Non-pigmented ciliary epithelial cell (primary cell): ENCODE measurements at places on chromosomes 11 and 22.

DNA sequence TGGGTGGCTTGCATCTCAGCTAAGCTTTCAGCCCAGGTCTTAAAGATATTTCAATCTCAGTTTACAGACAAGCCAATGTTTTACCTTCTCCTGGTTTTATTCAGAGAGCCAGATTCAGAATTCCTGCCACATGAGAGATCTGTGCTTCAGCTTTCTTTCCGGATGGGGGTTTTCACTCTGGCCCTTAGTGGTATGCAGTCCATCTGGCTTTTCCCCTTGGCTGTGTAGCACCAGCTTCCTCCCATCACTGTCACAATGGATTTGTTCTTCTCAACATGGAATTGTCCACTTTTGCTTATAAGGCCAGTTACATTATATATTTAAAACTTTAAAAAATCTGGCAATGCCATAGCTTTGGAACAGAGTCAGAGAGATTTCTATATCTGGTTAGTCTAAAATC lies 303.9 kb downstream of the ETS1 start:
- DNase-seq, result no peak

DNA sequence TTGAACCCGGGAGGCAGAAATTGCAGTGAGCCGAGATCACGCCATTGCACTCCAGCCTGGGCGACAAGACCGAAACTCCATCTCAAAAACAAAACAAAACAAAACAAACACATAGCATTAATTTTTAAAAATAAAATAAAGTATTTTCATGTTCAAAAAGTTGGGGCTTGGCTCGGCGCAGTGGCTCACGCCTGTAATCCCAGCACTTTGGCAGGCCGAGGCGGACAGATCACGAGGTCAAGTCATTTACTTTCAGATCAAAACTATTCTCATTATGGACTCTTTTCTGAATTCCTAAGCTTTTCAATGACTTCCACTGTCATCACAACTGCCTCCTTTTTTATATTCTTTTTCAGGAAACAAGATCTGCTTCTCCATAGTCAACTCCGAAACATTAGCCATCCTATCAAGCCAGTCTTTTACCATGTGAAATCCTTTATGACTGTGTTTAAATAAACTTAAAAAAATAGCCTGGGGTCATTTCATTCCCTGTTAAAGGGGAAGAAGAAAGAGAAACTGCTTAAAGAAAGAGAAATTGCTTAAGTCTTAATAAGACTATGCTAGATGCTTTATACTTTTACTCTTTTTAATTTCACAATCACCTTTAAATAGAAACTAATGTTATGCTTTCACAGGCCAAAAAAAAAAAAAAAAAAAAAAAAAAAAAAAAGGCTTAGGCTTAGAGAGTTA lies 13.1 kb upstream of the CHRNA10 start:
- DNase-seq, result no peak

DNA sequence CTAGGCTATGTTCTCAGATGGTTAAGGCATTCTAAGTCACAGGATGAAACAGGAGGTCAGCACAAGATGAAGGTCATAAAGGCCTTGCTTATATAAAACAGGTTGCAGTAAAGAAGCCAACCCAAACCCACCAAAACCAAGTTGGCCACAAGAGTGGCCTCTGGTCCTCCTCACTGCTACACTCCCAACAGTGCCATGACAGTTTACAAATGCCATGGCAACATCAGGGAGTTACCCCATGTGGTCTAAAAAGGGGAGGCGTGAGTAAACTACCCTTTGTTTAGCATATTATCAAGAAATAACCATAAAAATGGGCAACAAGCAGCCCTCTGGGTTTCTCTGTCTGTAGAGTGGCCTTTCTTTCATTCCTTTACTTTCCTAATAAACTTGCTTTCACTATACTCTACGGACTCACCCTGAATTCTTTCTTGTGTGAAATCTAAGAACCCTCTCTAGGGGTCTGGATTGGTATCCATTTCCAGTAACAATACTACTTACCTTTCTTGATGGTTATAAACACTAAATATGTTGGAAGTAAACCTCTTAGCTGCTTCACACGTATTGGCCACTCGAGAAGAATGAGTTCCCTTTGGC lies 1237.9 kb downstream of the FAM181B start:
- no peak for DNase-seq

DNA sequence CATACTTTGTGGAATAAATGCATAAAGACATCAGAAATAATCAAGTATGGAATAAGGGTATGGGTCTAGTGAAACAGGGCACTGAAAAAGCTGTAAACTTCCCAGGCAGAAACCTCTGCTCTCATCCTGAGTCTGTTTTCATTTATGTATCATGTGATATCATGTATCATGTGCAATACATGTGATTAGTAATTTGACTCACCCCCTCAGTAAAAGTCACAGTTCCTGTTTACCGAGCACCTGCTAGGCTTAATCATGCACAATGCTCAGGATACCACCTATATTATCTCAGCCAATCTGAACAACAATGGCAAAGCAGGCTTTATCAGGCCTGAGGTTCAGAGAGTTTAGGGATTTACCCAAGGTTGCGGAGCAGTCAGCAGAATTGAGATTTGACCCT lies 250.6 kb upstream of the TENM4 start:
- no peak for DNase-seq

DNA sequence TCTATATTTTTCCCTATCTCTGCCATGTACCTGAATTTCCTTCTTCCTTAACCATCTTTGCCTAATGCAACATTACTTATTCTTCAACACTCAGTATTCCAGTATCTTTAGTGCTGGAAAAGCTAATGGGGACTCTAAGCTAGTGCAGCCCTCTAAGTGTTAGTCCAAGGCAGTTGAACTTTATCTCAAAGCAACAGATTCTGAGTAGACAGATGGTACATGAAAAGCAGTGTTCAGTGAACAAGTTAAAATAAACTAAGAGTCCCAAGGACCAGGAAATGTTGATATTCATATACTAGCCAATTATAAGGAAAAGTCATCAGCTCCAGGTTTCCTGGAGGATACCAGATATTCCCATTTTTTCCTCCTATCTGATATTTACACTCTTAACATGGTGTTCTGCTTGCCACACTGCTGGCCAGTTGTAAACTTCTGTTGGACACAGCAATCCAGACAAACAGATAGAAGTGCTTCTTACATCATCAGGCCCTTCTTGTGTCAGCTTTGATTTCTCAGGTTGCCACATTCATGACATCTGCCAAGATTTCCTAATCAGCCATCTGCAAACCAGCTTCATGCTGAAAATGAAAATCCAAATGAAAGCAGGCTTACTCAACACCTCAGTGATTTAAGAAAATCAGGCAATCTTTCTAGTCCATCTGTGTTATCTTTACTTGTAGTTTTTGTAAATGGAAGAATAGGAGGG lies 255.9 kb upstream of the POU2AF2 start:
- no peak for DNase-seq

- no peak for DNase-seq
Measured at GRCh38 chr11:132988411-132988810, 543.9 kb downstream of the OPCML start.

DNA sequence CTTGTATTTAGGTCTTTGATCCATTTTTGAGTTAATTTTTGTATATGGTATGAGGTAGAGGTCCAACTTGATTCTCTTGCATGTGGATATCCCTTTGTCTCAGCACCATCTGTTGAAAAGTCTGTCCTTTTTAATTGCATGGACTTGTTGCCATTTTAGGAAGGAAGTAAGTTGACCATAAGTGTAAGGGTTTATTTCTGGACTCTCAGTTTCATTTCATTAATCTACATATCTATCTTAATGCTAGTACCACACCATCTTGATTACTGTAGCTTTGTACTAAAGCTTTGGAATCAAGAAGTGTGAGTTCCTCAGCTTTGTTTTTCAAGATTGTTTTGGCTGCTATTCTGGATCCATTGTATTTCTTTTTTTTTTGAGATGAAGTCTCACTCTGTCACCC lies 31.4 kb downstream of the CBL start:
- no peak for DNase-seq

DNA sequence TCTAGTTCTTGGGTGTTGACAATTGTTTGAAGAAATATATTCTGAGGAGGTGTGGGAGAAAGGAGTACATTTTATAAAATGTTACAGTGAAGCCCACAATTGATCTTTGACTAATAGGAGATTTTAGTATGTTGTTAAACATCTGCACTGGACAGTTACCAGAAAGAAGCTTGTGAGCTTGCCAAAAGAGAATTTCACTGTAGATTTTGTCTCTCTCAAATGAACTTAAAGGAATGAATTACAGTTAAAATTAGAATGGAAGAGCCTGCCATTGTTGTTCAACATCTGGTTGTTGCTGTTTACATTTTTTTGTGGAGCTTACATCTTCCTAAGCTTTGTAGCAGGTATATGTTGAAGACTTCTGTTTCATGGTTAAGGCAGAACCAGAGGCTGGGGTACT lies 620.5 kb upstream of the CCDC179 start:
- no peak for DNase-seq

GRCh38 chr11:21897752-21898151 lies 295.1 kb upstream of the ANO5 start:
- DNase-seq, result no peak

GRCh38 chr11:34205326-34206035 lies 100.1 kb downstream of the NAT10 start:
- DNase-seq, result no peak

DNA sequence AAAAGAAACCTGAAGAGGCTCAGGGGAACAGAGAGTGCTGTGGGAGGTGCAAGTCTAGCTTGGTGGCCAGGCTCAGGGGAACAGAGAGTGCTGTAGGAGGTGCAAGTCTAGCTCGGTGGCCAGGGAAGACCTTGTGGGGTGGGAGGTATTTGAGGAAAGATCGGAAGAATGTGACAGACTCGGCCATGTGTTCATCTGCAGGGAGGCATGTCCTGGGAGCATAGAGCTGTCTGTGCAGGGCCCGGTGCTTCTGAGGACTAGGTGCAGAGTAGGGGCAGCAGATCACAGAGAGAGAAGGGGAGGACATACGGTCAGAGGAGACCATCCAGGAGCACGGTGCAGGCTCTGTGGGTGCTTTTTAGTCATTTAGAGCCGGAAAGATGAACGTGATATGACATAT lies 10.8 kb downstream of the IFITM10 start:
- no peak for DNase-seq

DNA sequence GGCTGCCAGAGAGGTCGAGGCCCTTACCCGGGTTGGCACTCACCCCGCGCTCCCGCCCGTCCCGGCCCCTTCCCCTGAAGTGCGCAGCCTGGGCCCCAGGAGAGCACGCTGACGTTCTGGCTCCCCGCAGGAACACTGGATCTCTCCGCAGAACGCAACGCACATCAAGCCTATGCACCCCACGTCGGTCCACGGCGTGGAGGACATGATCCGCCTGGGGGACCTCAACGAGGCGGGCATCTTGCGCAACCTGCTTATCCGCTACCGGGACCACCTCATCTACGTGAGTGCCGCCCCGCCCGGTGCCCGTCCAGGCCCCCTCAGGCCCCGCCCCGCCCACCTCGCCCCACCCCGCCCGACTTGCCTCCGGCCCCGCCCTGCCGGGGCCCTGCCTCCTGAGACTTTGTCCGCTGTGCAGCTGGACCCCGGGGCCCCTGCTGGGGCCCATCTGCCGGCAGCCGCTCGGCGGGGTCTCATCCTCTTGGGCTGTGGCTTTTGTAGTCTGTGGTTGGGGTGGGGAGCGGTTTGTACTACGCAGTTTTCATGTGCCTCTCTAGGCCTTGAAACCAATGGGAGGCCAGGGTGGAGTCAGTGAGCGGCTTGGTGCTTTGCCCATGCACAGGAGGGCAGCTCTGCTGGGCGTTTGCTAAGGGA lies 19.7 kb downstream of the MYO7A start:
- no peak for DNase-seq

DNA sequence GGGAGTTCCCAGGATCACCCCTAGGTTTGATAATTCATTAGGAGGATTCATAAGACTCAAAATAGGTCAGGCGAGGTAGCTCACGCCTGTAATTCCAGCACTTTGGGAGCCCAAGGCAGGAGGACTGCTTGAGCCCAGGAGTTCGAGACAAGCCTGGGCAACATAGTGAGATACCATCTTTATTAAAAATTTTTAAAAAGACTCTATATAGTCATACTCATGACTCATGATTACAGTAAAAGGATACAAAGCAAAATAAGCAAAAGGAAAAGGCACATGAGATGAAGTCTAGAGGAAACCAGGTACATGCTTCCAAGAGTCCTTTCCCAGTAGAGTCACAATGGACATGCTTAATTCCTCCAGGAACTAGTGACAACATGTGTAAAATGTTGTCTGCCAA lies 13.9 kb upstream of the PTS start:
- DNase-seq, result no peak

DNA sequence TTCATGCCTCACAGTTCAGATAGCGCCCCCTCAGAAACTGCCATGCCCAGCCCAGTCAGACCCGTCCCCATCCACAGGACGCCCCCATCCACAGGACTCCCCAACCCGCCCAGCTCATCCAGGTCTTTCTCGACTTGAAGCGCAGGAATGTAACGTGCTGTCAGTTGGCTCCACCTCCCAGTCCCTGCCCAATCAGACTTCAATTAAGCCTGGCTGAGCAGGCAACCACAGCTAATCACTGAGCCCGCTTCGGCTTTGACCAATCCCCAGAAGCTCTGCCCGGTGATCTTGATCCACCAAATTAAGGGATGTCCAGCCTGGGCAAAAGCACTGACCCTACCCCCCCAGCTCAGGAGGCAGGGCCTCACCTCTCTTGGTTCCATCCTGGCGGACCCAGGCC lies 10.5 kb upstream of the MFNG start:
- peak; percentile 45 for DNase-seq

- DNase-seq, result no peak
Measured at GRCh38 chr11:17719938-17720795, 796 bp downstream of the MYOD1 start.

DNA sequence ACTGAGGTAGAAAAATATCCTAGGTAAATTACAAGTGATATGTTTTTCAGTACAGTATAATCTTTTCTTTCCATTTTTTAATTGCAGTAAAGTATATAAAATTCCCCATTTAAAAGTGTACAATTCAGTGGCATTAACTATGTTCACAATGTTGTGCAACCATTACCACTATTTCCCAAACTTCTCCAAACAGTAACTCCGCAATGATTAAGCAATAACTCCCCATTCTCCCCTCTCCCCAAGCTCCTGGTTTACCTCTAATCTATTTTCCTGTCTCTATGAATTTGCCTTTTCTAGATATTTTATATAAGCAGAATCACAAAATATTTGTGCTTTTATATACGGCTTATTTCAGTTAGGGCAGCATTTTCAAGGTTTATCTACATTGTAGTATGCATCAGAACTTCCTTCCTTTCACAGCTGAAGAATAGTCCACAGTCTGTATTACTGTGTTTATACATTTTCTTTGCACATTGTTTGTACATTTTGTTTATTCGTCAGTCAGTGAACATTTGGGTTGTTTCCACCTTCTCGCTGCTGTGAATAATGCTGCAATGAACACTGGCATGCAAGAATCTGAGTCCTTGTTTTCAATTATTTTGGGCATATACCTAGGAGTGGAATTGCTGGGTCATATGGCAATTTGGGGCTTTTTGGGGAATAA lies 110.7 kb downstream of the RPL27A start:
- DNase-seq, result no peak

DNA sequence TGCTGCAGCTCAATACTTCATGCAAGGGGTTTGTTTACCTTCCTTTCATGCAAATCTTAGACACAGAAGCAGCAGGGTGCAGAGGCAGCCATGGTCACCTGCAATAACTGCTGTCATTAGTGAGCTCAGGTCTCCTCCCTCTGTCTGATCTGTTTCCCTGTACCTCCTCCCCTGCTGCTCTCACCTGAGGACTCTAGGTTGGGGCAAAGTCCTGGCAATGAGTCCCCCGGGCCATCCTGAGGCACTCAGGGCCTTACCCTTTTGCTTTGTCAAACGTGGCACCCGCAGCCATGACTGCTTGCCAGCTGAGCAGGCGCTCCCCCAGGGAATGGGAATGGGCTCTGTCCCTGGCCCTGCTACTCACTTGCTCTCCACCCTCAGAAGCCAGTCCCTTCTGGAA lies 3.9 kb downstream of the LRRC10B start:
- DNase-seq, result no peak
